ENCODE measurements at places on chromosomes 5 and 9.

DNA sequence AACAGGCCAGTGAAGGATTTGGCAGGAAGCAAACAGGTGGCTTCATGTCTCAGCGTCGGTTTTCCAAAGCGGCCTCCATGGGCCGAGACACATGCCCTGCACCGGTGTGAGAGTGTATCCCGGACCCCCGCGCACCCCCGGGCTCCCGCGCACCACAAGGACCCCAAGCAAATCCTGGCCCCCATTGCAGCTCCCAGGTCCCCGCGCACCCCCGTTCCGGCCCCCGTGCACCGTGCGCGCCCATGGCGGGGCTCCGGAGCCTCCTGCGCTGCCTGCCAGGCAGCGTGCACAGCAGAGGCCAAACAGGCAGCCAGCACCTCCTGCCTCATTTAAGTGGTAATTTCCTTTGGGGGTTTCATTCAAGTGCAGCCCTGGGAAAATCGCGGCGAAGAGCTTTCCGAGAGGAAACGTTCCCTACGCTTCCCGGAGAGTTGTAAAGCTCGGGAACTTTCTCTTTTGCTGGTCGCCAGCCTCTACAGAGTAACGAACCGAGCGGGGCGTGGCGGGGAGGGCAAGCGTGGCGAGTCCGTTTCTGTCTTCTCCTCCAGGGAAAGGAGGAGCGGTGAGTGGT, 145.5 kb upstream of the SLC24A2 start:
- no peak for DNase-seq

DNA sequence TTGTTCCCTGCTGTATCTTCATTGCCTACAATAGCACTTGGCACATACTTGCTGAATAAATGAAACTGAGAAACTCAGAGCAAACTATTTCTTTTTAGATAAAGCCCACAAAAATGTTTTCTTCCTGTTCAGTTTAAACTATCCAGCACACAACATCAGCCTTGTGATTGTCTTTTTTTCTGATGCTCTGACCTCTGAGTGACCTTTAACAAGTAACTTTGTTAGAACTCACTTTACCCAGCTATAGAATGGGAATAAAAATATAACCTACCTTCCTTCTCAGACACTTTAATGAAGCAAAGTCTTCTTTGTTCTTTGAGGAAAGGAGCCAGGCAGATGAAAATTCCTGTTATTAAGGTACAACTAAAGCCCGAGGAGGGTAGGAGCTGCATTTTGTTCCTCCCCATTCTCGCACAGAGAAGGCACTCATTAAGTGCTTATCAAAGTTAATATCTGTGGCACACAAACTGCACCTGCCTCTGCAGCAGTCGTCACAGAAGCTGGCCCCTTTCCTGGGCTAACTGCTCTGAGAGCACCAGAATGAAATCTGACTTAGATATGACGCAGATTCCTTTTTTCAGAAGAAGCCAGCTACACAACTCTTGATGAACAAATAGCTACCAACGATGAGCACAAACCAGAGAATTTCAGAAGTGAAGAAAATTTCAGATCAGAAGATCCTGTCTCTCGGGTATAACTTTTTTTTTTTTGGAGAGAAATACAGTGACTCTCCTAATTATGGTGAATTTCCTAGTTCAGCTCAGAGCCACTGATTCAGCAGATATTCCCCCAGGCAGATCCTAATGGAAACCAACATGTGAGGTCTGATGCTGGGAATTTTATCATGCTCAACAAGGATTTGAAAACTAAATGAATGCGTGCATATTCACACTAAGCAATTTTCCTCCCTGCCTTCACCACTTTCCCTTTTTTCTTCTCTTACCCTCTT, 31.0 kb upstream of the NR3C1 start:
- DNase-seq = no peak

DNA sequence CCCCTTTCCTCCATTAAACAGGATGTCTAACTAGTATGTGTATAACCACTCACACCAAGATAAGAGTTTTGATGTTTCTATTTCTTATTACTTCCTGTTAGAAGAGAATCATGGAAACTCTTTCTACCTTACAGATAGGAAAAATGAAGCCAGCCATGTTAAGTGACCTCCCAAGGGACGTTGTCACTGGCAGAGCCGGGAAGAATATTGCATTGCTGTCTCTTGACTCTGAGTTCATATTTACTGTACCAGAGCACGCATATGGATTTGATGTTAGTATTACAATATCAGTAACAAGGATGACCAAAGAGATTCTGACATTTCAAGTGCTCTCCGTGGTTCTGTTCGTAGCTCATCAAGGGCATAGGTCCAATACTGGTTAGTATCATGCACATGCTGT, 12.5 kb upstream of the C5orf63 start:
- DNase-seq = no peak

DNA sequence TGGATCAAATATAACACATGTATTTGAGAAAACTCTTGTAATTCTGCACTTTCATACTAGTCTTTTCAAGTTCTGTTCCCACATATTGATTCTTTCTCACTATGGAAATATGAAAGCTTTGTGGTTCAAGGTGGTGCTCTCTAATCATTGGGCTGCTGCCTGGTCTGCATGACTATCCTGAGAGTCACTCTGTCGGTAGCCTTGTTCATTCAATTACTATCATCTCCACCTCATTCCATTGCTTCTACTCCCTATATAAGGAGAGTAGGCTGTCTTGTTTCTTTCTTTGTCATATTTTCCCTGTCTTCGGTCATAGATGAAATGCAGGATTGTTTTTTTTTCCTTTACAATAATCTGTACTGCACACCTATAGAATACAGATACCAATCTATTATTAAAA, 341.4 kb upstream of the ACTBL2 start:
- peak; percentile 91 for DNase-seq

DNA sequence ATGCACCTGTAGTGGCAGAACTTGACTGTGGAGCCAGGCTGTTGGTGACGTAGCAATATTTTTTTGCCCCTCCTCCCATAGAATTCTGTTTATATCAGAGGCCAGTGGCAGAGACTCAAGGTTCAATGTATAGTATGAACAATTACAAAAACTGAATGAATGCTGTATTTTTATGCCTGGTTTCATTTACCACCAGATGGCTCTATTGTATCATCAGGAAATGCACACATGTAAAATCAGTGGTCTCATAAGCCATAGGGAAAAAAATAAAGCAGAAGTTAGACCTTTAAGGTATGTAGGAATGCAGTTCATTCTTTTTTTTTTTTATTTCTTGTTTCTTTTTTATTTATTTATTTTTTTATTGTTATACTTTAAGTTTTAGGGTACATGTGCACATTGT, 43.6 kb downstream of the CCDC192 start:
- peak; percentile 28 for DNase-seq

- no peak for DNase-seq
Observed at GRCh38 chr5:143571642-143572624, 168.4 kb upstream of the NR3C1 start.

GRCh38 chr9:19431361-19432171, 22.8 kb downstream of the ACER2 start:
- DNase-seq = no peak

GRCh38 chr5:80194468-80194867, 61.4 kb downstream of the SERINC5 start:
- no peak for DNase-seq

DNA sequence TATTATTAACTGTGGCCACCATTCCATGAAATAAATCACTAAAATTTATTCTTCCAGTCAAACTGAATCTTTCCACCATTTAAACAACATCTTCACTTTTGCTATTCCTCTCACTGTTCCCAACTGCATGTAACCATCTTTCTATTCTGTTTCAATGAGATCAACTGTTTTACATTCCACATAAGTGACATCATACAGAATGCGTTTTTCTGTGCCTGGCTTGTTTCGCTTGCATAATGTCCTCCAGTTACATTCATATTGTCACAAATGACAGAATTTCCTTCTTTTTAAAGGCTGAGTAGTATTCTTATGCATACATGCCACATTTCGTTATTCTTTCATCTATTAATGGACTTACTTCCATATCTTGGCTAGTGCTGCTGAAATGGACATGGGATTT, 738.2 kb downstream of the SEMA5A start:
- peak; percentile 23 for DNase-seq

DNA sequence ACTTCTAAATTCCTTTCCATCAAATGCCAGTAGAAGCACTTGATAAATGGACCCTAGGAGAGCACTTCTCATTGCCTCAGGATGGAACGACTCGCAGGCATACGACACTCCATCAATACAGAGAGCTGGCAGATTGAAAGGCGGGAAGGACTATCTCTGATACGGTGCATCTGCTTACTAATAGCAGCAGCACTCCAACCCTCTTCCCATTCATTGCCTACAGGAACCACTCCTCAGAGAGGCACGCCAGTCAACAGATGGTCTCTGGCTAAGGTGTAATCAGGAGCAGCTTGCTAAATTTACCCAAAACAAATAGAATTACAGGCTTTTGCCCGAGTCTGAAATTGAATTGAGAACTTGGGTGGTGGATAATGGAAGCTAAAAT, 168.1 kb downstream of the EFNA5 start:
- DNase-seq = no peak

DNA sequence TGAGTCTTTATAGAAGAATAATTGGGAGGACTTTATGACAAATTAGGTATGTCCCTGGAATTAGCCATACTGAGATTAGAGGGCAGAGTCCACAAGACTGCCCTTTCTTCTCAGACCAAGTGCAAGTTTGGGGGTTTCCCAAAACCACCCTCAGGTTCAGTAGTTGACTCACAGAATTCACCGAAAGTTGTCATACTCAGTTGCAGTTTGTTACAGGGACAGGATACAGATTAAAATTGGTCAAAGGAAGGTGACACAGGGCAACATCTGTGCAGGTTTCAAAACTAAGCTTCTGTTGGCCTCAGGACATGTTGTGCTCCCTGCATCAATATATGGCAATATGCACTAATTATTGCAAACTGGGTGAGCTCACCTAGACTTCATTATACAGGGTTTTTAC, 3.8 kb downstream of the RANBP17 start:
- DNase-seq = no peak

- peak; percentile 78 for DNase-seq
Observed at GRCh38 chr5:109690975-109691574, 1.3 kb downstream of the MAN2A1 start.

DNA sequence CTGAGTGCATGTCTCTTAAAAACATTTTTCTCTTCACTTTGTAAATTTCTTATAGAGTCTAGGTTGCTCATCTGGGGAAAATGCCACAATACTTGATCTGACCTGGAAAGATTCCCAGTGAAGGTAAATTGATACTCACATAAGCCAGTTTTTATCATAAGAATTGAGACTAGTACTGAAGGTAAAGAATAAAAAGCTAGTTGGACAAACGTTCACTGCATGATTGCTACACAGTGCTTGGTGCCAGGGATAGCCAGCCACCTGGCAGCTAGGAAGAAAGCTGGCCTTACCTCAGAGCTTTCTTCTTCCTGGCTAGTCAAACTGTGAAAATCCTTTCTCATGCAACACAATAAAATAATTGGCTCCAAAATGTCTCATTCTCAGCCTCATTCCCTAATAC, 77.1 kb downstream of the MUSK start:
- DNase-seq = no peak

- peak; percentile 57 for DNase-seq
Observed at GRCh38 chr5:72412283-72413055, 92.3 kb downstream of the PTCD2 start.

DNA sequence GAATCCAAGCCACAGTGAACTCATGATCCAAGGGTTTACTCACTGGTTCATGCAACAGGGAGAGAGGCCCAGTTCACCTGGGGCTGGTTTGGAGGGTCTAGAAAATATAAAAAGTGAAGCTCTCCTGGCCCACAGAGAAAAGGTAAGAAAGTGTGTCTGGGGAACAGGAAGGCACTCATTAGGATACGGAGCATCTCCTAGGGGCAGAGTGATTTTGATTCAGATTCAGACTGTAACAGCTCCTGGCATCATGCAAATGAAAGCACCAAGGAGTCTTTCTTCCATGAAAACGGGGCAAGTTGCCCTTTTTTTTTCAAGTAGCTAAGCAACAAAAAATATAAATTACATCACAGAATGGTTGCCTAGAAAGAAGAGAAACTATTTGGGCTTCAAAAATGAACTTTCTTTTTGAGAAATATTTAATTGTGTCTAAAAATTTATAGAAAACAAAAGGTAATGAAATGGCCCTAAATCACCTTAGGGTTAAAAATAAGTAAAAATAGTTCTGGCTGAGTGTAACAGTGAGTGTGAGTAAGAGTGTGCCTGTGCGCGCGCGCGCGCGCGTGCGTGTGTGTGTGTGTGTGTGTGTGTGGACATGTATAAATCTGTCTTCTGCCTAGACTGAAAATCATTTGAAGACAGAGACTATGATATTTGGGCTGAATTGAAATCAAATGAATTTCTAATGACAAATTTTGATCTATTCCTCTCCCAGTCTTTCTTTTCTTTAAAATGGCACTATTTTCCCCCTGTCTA, 177.8 kb upstream of the ZNF462 start:
- no peak for DNase-seq

Measured in A172 (cell line).